HCT116 (cell line): ENCODE measurements at places on chromosomes 5 and 9.

DNA sequence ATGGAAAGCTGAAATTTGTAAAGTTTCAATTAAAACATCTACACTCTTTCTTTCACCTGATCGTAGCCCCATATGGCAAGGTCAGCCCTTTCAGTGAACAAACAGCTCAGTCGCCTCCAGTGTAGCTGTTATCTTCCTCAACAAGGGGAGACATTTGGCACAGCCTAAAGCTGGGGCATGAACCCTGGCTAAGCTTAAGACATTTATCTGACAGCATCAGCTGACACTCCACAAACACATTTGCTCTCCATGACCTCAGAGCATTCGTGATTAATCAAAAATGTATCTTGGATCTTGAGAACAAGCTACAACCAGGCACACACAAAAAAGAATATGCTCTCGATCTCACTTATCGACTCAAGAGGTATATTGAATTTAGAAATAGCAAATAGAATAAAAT lies 67.3 kb downstream of the POU5F2 start:
- no peak for DNase-seq

- DNase-seq = no peak
Observed at GRCh38 chr5:116452774-116453368, 121.8 kb downstream of the SEMA6A start.

DNA sequence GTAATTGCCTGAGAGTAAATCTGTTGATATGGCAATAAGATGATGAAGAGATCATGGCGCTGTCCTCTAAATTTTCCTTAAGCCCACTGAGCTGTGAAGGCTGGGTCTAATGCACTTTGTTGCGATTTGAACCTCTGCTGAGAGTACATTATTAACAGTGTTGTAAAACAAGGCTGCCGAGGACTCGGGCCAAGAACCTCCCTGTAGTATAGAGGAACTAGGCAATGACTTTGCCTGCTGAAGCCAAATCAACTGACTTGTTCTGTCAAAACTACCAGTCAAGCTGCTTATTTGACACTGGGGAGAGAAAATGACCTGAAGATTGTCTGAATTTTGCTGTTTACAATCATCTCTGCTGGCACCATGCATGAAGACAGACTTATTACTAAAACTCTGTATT lies 1154.7 kb downstream of the DTWD2 start:
- DNase-seq = no peak

GRCh38 chr9:127667906-127668305 lies 38.9 kb upstream of the CFAP157 start:
- DNase-seq = no peak

- DNase-seq = no peak
Observed at GRCh38 chr5:143443330-143443729, 39.8 kb upstream of the NR3C1 start.

- no peak for DNase-seq
Observed at GRCh38 chr9:137456061-137456863, 2.9 kb downstream of the NSMF start.

GRCh38 chr5:59040024-59040803 lies 457.3 kb downstream of the RAB3C start:
- DNase-seq = no peak

DNA sequence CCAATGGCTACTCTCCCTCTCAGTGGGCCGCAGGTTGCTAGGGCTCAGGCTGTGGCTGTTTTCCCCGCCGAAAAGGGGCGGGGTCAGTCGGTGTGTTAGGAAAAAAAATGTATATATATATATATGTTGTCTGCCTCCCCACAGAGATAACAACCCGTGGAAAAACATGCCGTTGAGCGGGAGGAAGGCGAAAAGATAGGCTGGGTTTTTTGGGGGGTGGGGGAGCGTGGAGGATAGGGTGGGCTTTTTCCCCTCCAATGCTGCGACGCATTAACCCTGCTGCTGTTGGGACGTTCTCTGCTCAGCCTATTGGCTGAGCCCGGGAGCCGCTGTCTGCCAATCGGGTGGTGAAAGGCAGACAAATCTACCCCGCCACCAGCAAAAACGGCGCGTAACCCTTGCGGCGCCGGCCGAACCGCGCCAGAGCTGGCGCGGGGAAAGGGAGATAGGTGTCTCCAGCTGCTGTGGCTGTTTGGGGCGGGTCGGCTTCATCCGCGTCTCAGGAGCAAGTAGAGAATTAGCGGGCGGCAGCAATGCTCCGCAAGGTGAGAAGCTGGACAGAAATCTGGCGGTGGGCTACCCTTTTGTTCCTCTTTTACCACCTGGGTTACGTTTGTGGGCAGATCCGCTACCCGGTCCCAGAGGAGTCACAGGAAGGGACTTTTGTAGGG lies at the start of gene PCDHGC4:
PCDHGC4 (plus strand) TSS at position 390 of the 671 bp plus-strand sequence; CDS start at position 534, 144 bp downstream.
- no peak for DNase-seq

- no peak for DNase-seq
Observed at GRCh38 chr9:23441275-23441674, 384.8 kb downstream of the ELAVL2 start.

DNA sequence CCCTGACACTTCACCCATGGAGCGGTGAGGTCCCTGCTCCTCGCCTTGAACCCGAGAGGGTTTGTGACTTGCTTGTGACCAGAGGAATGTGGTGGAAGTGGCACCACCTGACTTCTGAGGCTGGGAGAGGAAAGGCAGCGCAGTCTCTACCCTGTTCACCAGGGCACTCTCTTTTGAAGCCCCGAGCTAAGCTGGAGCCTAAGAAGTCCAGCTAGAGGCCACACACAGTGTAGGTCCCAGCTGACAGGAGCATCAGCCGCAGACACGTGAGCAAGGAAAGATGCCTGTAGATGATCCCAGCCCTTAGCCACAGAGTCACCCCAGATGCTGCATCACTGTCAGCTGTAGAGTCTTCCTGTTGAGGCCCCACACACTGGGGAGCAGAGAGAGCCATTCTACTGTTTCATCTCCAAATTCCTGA lies 1.7 kb upstream of the ANGPTL2 start:
- DNase-seq = no peak

- no peak for DNase-seq
Observed at GRCh38 chr9:16377311-16377710, 493.2 kb downstream of the BNC2 start.

DNA sequence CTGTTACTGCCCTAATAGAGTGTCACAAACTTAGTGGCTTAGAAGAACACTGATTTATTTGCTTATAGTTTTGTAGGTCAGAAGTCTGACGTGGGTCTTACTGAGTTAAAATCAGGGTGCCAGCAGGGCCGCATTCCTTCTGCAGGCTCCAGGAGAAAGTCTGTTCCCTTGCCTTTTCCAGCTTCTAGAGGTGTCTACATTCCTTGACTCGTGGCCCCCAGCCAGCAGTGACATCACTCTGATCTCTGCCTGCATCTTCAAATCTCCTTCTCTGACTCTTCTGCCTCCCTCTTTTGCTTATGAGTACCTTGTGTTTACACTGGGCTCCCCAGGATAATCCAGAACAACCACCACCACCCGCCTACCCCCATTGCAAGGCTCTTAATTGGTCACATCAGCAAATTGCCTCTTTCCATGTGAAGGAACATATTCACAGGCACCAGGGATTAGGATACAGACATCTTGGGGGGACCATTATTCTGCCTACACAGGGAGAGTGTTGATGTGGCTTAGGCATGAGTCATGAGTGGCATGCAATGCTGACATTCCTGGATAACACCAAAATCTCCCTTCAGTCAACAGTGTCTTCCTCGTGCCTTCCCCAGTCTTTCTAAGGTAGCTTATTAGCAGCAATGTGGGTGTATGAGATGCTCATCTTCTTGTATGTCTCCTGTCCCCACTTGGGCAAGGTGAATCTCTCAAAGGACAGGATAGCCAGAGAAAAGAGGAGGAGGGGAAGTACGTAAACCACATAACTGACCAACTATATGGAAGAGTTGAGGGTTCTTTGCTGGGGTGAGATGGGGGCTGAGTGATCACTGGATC lies 24.4 kb downstream of the CYFIP2 start:
- no peak for DNase-seq

- DNase-seq = no peak
Observed at GRCh38 chr9:137620581-137620980, 1.8 kb downstream of the EHMT1 start.

GRCh38 chr5:73264631-73265030 lies 91.6 kb downstream of the TMEM174 start:
- DNase-seq = no peak

- no peak for DNase-seq
Observed at GRCh38 chr5:180180421-180180820, 28.6 kb downstream of the RASGEF1C start.

DNA sequence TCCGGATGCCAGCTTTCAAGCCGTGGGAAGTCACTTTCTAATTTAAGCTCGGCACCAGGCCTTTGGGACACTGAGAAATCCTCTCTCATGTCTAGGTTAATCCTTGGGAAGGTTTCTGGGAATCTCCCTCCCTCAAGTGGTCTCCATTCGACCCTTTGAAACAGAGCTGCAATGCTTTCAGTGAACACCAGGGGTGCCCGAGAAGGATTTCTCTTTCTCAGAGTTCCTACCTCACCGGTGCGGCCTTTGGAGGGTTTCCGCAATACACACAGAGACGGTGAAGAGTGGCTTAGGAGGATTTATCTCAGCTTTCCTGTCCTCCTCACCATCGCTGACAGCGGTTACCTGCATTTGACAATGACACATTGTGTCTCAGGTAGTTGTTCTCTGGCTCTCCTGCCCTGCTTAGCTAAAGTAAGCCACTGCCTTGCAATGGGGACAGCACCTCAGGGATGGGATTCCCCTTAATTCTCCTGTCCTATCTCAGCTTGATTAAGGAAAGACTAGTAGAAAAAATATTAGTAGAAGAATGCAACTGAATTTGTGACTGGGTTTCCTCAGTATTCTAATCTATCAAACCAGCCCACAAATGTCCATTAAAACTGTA lies 180.6 kb downstream of the GABRG2 start:
- DNase-seq = no peak

- no peak for DNase-seq
Observed at GRCh38 chr5:17888155-17888554, 253.9 kb downstream of the TAF11L14 start.

GRCh38 chr9:2727966-2728613 lies 10.8 kb downstream of the KCNV2 start:
- DNase-seq = peak; percentile 4

GRCh38 chr5:171628633-171628974 lies 157.0 kb upstream of the SMIM23 start:
- DNase-seq = no peak

GRCh38 chr9:101566904-101567724 lies 27.7 kb downstream of the PPP3R2 start:
- DNase-seq = peak; percentile 22

GRCh38 chr9:31697956-31698355 lies 686.5 kb upstream of the ACO1 start:
- DNase-seq = no peak

DNA sequence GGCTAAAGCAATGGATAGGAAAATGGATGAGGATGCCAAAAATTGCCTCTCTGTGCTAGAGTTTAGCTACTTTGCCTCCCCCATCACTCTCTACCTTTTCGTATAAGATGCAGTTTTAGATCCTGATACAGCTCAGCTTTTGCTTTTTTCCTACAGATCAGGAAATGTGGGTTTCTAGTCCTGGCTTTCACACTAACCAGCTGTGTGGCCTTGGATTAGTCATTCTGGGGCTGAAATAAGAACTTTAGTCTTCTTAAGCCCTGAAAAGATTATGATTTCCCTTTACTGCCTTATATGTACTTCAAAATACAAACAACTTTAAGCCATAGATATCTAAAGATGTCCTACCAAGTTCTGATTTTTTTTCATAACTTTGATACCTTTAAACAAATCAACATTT lies 116.4 kb downstream of the BAAT start:
- DNase-seq = no peak

DNA sequence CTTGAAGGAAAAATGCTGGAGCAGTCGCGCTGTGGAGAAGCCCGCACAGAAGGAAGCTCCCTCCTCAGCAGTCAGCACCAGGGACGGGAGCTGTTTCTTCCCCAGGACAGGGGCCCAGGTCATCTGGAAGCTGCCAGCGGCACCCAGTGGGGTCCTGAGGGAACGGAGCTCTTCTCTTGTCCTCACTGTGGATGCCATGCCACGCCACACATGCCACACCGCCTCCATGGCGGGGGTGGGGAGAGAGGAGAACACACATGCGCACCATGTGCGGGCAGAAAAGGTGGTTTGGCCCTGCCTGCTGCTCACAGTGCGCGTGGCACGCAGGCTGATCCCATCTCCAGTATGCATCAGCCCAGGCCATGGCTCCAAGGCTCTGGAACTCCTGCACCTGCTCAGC lies 41.7 kb upstream of the ZNF354B start:
- no peak for DNase-seq

- no peak for DNase-seq
Observed at GRCh38 chr9:105131981-105132380, 112.5 kb upstream of the SLC44A1 start.

GRCh38 chr9:98344581-98344980 lies 89.1 kb upstream of the TBC1D2 start:
- DNase-seq = no peak

DNA sequence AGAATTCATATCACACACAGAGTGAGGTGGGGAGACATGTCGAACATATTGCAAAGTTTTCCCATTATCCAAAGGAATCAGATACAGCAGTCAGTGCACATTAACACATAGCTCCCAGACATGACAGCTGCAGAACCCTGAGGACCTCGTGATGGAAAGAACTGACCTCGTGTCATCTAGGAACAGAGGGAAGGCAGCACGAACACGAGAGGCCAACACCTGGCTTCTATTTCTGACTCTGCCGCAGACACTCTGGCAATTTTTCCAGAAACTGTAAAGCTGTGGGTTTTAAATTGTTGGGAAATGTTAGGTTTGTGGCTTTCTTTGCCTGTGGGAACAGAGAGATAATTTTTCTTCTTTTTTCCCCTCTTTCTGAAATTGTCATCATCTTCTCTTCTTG lies 315.0 kb upstream of the PIK3R1 start:
- DNase-seq = no peak

- DNase-seq = no peak
Observed at GRCh38 chr5:6508931-6509330, 60.3 kb downstream of the UBE2QL1 start.

DNA sequence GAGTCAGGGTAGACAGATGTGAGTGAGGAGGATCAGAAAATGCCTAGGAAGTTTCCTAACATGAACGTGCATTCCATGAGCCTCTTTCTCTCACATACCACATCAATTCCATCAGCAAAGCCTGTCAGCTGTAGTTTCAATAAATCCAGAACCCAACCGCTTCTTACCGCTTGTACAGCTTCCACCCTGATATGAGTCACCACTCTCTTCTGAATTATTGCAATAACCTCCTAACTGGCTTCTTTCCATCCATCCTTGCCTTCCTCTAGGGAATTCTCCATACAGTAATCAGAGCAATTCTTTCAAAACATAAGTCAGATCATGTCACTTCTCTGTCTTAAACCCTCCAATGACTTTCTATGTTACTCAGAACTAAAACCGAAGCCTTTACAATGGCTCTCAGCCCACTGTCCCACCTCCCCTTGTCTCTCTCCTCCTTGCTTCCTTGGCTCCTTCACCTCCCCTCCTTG lies 8.1 kb upstream of the RAD23B start:
- peak; percentile 46 for DNase-seq

DNA sequence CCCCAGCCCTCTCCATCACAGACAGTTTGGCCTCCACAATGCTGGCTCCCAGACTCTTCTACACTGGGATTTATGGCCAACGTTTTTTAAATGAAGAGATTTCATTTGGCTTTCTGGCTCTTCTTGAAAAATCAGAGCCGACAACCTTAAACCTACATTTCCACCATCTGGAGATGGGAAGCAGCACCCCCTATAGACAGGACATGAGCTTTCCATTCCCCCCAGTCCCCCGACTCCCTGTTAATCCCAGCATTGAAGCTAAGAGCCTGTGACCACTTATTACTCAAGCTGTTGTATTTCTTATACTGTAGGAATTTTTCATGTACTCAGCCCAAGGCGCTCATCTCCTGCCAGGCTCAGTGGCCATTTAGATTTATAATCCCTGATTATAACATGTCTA lies 34.0 kb upstream of the AFAP1L1 start:
- DNase-seq = no peak

- DNase-seq = no peak
Observed at GRCh38 chr5:135065306-135066265, 31.6 kb upstream of the PITX1 start.
